Breast epithelium (tissue), 4 donors: ENCODE measurements at places on chromosomes 6 and 20.

DNA sequence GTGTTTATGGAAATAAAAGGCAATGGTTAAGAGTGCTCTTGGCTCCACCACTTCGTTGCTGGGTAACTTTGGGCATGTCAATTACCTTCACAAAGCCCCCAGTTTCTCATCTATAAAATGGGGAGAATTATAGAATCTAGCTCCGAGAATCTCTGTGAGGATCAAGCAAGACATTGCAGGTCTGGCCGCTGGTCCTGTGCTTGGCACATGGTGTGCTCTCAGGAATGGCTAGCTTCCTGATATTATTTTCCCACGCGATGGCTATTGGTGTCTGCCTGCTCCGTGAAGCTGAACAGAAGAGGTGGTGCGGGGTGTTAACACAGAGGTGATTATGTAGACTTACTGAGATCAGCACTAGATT lies 57.0 kb downstream of the NOX3 start:
- H3K4me3 ChIP-seq: no peak overlapping the region
- DNase-seq: no peak
- H3K4me1 ChIP-seq: no peaks in the 10 kb centered on the region
- no peak overlapping the region for H3K27ac ChIP-seq

GRCh38 chr6:112665114-112665513 lies 318.0 kb downstream of the RFPL4B start:
- H3K27me3 ChIP-seq: no peaks in the 10 kb centered on the region
- no peak overlapping the region for H3K27ac ChIP-seq
- no peaks in the 10 kb centered on the region for H3K4me1 ChIP-seq
- H3K4me3 ChIP-seq: no peak overlapping the region
- no peaks in the 10 kb centered on the region for H3K36me3 ChIP-seq
- no peak for DNase-seq

- no peaks in the 10 kb centered on the region for H3K27me3 ChIP-seq
- no peaks in the 10 kb centered on the region for H3K36me3 ChIP-seq
- DNase-seq: no peak
- H3K4me3 ChIP-seq: no peak overlapping the region
- no peaks in the 10 kb centered on the region for H3K4me1 ChIP-seq
- H3K27ac ChIP-seq: peak overlapping the region; percentile 13
These were observed 236.8 kb downstream of the LY86 start for GRCh38 chr6:6825193-6825784.

DNA sequence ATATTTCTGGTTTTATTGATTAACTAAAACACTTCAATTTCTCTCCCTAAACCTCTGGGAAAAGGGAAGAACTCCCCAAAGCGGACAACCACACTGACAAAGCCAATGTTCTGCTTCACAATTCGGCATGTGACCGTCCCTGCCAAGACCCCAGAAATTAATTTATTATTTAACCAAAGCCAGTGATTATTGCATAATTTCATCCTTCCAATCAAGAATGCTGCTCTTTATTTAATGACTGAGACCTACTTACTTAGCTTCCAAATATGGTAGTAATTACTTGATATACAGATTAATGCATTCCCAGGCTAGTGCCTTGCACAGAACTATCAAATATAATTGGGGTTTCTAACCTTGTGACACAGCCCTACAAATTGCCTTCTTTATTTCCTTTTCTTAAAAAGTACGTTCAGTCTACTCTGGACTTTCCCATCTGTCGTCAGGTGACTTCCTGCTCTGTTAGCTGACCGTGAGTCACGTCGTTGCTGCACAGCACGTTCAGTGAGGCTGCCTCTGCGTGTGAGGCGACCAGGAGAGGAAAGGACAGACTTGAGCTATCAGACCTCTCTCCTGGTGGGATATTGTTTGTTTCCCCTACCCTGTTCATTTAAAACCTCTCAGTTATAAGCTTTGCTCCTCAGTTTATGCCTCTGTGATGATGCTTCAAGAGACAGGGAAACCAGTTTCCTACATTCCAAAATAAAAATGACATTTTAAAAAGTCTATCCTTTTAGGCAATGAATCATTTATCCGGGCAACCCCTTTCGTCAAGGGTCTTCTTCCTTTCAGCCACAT lies 55.7 kb upstream of the TNFAIP3 start:
- H3K27me3 ChIP-seq: no peaks in the 10 kb centered on the region
- H3K27ac ChIP-seq: peak overlapping the region; percentile 27
- no peaks in the 10 kb centered on the region for H3K36me3 ChIP-seq
- no peak overlapping the region for H3K4me3 ChIP-seq
- no peak for DNase-seq
- no peaks in the 10 kb centered on the region for H3K4me1 ChIP-seq

GRCh38 chr6:99011151-99011550 lies 63.4 kb upstream of the FBXL4 start:
- H3K36me3 ChIP-seq: no peaks in the 10 kb centered on the region
- no peaks in the 10 kb centered on the region for H3K27me3 ChIP-seq
- H3K4me3 ChIP-seq: no peak overlapping the region

- no peak for DNase-seq
- H3K4me3 ChIP-seq: no peak overlapping the region
- H3K27me3 ChIP-seq: no peaks in the 10 kb centered on the region
These were observed 74.7 kb upstream of the NOX3 start for GRCh38 chr6:155530219-155530834.
